H54 (cell line): ENCODE measurements at places on chromosomes 4 and X.

GRCh38 chr4:168118116-168118655 lies 25.8 kb downstream of the ANXA10 start:
- DNase-seq, result no peak

DNA sequence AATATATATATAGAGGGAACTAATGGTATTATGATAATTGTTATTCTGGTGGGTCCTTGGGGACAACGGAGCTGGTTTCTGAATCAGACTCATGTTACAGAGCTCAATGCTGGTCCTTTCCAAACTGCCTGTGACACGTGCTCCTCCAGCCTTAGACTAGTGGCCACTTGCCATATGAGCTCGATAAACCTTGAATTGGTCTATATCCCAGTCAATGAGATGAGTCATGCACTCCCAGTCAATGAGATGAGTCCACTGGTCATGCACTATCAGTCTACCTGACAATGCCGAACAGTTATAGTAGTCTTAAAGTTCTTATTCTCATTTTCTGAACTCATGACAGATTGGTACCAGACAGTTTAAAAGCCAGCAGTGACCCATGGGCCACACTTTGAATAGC lies 325.2 kb downstream of the LDB2 start:
- DNase-seq, result no peak

DNA sequence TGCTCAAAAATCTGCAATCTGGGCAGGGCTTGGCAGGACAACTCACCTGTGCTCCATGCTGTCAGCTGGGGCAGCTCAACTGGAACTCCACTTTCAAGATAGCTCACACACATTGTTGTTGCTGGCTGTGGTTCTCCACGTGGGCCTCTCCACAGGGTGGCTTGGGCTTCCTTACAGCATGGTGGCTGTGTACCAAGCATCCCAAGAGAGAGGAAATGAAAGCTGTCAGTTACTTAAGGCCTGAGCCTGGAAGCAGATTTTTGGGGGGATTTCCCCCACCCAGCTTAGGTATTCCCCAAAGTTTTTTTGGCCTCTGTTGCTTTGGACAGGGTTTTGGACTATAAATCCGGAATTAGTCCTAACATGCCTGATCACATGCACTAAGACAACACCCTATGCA lies 81.0 kb downstream of the BCOR start:
- no peak for DNase-seq

- no peak for DNase-seq
Measured at GRCh38 chrX:13721819-13722519, 12.5 kb downstream of the TRAPPC2 start.

DNA sequence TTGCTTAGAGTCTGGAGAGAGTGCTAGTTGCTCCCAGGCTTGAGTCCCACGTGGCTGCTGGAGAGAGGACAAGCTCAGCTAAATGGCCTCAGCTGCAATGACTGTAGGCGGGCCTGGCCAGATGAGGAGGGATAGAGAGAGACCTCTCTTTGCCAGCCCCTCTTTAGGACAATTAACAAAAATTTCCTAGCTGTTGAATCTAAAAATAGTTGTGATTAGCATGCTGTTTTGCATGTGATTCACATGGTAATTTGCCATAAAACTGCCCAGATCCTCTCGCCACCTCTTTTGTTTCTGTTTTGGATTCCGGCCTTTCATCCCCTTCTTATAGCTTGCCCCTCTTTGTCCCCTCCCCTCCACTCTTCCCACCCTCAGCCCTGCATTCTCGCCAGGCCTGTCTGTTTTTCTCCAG lies 28.9 kb upstream of the PRPS1 start:
- DNase-seq, result no peak

- no peak for DNase-seq
Measured at GRCh38 chr4:304969-305680, at the start of gene ZNF732. ZNF732 (minus strand) TSS chr4:305474; CDS start chr4:305310, 164 bp downstream.

DNA sequence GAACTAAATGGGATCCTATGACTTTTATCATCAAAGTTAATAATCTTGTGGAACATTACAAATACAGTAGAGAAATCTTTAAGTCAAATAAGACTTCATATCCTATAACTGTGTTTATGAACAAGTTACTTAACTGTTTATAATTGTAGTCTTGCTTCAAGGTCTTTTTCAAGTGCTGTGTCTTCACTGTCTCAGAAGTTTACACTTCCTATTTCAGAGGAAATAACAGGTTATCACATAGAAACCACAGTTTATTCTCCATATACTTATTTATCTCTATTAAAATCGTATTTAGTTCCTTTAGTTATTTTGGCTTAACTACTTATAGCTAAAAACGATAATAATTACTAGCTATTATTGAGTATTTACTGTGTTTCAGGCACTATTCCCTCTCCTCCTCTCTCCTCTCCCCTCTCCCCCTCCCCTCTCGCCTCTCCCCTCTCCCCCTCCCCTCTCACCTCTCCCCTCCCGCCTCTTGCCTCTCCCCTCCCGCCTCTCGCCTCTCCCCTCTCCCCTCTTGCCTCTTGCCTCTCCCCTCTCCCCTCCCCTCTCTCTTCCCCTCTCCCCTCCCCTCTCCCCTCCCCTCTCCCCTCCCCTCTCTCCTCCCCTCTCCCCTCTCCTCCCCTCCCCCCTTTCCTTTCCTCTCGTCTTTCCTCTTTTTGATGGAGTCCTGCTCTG lies 63.7 kb downstream of the RBPJ start:
- no peak for DNase-seq

DNA sequence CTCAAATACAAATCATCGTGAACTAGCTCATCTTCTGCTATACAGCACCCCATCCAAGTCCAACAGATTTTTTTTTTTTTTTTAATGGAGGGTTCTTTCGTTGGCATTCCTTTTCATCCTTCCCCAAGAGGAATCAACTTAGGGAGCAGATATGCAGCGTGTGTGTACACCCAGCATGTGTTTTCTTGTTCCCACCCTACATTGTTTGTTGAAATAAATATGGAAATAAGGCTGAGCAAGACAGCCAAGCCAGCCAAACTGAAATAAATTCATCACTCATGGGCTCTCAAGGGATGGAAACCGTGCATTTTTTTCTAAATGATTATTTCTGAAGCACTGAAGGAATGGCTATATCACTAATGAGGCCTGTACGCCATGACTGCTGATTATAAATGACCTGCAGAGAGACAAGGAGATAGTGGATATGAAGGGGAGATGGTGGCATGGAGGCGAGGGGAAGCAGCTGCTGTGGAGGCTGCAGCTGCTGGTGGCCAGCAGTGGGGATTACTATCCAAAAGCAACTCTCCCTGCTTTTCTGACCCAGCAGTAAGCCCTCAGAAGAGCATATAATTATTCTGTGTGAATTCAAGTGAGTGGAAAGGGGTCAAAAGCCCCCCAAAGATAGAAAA lies 173.9 kb downstream of the MGST2 start:
- no peak for DNase-seq

DNA sequence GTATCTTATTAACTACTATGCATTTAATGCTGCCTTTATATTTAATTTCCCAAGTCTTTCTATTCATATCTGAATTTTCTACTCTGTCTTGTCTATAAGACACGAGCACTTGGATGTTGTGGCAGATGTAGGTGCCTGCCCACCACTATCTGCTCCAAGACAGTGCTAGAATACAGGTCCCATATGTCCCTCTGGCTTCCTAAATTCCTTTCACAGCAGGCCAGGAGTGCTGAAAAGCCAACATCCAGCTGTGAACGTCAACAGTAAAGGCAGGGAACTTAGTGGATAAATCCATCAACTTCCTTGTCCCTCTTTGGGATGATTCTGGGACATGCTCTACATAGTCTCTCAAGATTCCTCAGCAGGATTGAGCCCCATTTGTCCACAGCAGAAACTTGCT lies 245.1 kb upstream of the ETNPPL start:
- no peak for DNase-seq

- no peak for DNase-seq
Measured at GRCh38 chr4:139556724-139557555, 921 bp upstream of the SETD7 start.

- no peak for DNase-seq
Measured at GRCh38 chrX:84189125-84189524, 1.1 kb upstream of the RPS6KA6 start.

- no peak for DNase-seq
Measured at GRCh38 chr4:32180086-32180485, 1459.9 kb downstream of the PCDH7 start.

DNA sequence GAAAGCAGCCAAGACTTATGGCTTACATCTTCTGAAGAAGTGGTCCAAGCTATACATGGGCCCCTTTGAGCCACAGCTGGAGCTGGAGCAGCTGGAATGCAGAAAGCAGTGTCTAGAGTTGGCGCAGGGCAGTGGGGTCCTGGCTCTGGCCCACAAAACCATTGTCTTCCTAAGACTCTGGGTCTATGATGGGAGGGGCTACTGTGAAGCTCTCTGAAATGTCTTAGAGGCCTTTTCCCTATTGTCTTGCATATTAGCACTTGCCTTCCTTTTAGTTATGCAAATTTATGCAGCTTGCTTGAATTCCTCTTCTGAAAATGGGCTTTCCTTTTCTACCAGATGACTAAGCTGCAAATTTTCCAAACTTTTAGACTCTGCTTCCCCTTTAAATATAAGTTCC lies 15.3 kb downstream of the NPY1R start:
- DNase-seq, result no peak

- no peak for DNase-seq
Measured at GRCh38 chr4:16066586-16067128, 17.2 kb downstream of the PROM1 start.

DNA sequence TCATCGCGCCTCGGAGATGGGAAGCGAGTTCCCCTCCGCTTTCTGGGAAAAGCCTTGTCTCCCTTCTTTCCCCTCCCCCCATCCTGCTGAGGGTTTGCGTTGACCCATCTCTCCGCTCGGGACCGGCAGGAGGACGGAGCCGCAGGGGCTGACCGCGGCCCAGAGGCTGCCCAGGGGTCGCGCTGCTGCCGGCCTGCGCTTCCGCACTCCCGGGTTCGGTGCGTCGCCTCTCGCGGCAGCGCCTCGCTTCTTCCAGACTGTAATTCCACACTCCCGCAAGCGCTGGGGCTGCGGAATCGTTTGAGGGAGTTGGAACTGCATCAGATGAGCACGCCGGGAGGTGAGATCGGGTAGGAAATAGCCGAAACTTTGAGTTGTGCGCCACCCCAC lies 88.3 kb downstream of the BCOR start:
- no peak for DNase-seq

DNA sequence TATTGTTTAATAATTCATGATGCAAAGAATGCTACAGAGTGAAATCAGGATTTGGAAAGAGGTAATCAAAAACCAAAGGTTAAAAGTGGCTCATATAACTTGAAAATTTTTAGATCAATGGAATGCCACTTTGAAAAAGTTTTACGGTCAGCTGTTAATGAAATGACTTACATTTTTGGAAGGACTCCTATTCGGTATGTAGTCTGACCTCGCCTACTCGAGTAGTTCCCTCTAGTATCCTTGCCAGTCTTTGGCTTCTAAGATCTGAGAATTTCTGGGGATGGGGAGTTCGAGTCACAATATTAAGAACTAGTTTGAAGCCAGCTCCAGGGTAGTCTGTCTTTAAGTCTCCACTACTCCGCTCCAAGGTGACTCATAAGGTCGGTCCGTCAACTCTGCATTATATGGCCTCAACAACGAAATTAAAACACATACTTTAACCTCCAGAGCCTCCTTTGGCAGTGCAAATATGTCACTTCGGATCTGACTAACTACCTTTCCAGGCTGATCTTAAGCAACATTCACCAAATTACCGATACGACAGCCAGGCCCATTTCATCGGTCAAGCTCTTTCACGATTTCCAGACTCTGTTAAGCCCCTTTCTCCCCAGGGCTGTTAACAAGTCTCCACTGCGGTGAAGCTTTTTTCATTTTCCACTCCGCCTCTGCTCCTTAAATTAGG lies 733 bp upstream of the NAA15 start:
- DNase-seq, result no peak

GRCh38 chrX:12955882-12956703 lies 18.8 kb upstream of the TMSB4X start:
- DNase-seq, result no peak

DNA sequence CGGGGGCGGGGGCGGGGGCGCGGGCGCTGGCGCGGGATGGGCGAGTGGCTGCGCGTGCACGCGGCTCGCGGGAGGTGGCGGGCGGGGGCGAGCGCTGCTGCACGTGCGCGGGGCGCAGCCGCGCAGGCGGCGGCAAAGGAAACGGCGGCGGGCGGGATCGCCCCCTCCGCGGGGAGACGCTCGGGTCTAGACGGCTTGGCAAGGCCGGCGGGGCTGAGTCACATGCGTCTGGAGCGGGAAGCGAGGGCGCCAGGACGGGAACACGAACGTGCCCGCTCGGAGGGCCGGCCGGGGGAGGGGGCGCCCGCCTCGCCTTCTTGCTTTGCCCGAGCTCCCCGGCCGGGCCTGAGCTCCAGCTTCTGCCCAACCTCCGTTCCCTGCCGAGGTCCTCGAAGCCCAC lies 4.3 kb upstream of the HAUS7 start:
- DNase-seq, result no peak

- DNase-seq, result no peak
Measured at GRCh38 chrX:69034451-69034850, 130.8 kb downstream of the PJA1 start.

- DNase-seq, result no peak
Measured at GRCh38 chrX:129659861-129660260, 5.1 kb upstream of the APLN start.

- no peak for DNase-seq
Measured at GRCh38 chr4:77044461-77045150, 31.2 kb downstream of the CCNI start.

DNA sequence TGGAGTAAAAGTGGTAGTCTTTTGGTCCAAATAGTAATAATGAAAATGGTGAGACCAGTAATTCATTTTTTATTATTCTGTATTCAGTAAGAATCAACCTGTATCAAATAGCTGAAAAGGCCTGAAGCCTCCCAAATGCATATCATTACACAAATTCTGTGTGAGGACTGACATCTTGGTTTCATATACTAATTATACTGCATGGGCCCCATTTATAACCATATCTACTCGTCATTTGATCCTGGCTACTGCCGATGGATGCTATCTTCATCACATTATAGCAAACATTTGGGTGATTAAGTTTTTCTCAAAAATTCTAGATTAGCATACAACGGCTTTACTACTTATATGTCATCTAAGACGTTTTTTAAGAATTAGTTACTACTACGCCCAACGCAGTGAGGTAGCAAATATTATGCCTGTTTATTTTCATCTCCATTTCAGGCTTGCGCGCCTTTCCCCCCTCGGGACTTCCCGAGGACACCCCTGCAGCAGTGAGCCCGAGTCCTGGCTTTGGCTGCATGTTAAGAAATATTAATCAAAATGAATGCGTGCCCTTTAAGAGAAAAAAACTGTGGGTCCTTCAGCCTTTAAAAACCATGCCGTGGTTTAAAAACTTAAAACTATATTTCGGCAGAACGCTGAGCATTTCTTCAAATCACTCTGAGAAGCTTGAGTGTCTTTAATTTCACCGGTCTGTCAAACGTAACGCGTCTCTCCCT lies 814 bp upstream of the MMAA start:
- DNase-seq, result no peak

DNA sequence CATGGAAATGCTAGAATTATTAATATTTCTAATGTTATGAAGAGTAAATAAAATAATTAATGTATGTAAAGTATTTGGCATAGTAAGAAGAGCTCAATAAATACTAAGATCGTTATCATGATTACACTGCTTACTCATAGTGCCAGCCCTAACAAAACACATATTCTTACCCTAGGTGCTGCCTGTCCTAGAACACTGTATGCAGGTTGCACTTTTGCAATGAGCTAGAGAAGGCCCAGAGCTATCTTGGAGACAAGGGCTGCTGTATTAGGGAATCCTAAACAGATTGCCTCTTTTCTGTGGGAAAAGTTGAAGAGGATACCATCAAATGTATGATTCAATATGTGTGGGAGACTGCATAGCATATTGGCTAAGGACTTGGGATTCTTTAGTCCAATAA lies 48.0 kb upstream of the TMEM164 start:
- DNase-seq, result no peak

- DNase-seq, result no peak
Measured at GRCh38 chr4:185640811-185641675, 105.7 kb upstream of the PDLIM3 start.
